ENCODE measurements at places on chromosomes 6 and 20. TPM values are rescaled to one million over a fixed set of nuclear protein-coding genes. Genes with fewer than 3 reads are reported as not detected.

Gene RHAG
- not detected for total RNA-seq

Gene WFDC2
- total RNA-seq: 304 TPM

Gene TXLNB
- total RNA-seq: 0.07 TPM

Gene DLL1
- total RNA-seq: 3.5 TPM

Gene CLPSL1
- not detected for total RNA-seq

Gene FABP7
- 1.9 TPM for total RNA-seq

Gene DDX43
- not detected for total RNA-seq

Gene GLP1R
- total RNA-seq: not detected

Gene RIMS1
- 1.1 TPM for total RNA-seq

Gene CLIC5
- 0.11 TPM for total RNA-seq

GRCh38 chr6:168785720-168786511 lies 344.9 kb downstream of the SMOC2 start:
- H3K36me3 ChIP-seq: no peaks in the 10 kb centered on the region
- no peak overlapping the region for H3K4me3 ChIP-seq
- no peak overlapping the region for H3K27ac ChIP-seq
- DNase-seq: no peak
- H3K27me3 ChIP-seq: no peaks in the 10 kb centered on the region

GRCh38 chr6:116575227-116575626 lies 3.9 kb downstream of the RWDD1 start:
- no peak overlapping the region for H3K4me3 ChIP-seq
- peaks cover 7% of the 10 kb centered on the region for H3K4me1 ChIP-seq
- peaks cover 37% of the 10 kb centered on the region for H3K36me3 ChIP-seq
- H3K27ac ChIP-seq: no peak overlapping the region

GRCh38 chr20:50196248-50196647 lies 5.6 kb downstream of the CEBPB start:
- H3K4me1 ChIP-seq: peaks cover 27% of the 10 kb centered on the region
- no peaks in the 10 kb centered on the region for H3K27me3 ChIP-seq
- no peaks in the 10 kb centered on the region for H3K36me3 ChIP-seq
- no peak overlapping the region for H3K27ac ChIP-seq

- no peaks in the 10 kb centered on the region for H3K4me1 ChIP-seq
- H3K27ac ChIP-seq: no peak overlapping the region
- no peaks in the 10 kb centered on the region for H3K36me3 ChIP-seq
- H3K27me3 ChIP-seq: no peaks in the 10 kb centered on the region
- no peak overlapping the region for H3K4me3 ChIP-seq
- peak; percentile 54 for DNase-seq
These were observed 12.8 kb upstream of the DSTN start for GRCh38 chr20:17556837-17557674.

DNA sequence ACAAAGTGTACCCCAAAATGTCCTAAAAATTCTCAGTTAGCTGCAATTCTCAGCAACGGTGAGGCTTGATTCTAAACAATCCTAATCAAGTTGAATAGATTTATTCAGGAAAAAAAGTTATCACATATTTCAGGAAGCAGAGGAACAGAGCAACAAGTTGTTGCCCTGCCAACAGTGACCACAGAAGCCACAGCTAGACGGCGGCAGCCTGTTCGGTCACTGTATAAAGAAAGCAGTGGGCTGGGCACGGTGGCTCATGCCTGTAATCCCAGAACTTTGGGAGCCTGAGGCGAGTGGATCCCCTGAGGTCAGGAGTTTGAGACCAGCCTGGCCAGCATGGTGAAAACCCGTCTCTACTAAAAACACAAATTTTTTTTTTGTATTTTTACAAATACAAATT lies 171.2 kb upstream of the BMP5 start:
- no peak for DNase-seq
- no peaks in the 10 kb centered on the region for H3K36me3 ChIP-seq
- no peak overlapping the region for H3K4me3 ChIP-seq
- no peak overlapping the region for H3K27ac ChIP-seq
- H3K27me3 ChIP-seq: no peaks in the 10 kb centered on the region

- H3K4me3 ChIP-seq: no peak overlapping the region
- peaks cover 64% of the 10 kb centered on the region for H3K36me3 ChIP-seq
- no peak for DNase-seq
These were observed 157.7 kb downstream of the PREX1 start for GRCh38 chr20:48669946-48670605.

DNA sequence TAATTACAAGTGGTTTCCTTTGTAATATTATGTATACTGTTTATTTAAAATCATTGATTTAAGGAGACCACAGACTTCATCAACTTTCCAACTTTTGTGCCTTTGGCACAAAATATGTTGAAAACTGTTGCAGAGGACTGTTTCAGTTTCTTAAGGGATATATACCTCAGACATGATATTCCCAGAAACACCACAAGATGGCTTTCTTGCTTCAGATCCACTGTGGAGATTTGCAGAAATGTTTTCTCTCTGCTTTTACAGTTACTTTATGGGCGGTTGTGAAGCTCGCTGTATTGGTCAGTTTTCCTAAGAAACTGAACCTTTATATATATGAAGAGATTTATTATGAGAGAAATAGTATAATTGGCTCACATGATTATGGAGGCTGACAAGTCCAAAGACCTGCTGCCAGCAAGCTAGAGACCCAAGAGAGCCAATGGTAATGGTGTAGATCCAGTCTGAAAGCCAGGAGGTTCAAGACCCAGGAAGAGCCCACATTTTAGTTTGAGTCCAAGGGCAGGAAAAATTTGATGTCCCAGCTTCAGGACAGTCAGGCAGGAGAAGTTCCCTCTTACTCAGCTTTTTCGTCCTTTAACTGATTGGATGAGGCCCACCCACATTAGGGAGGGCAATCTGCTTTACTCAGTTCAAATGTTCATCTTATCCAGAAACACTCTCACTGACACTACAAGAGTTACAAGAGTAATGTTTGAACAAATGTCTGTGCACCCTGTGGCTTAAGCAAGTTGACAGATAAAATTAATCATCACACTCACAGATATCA lies 12.8 kb downstream of the ME1 start:
- H3K27me3 ChIP-seq: no peaks in the 10 kb centered on the region
- DNase-seq: peak; percentile 46
- H3K4me3 ChIP-seq: no peak overlapping the region
- no peaks in the 10 kb centered on the region for H3K4me1 ChIP-seq
- H3K27ac ChIP-seq: no peak overlapping the region
- no peaks in the 10 kb centered on the region for H3K36me3 ChIP-seq

GRCh38 chr20:61056627-61057442 lies 195.2 kb upstream of the CDH4 start:
- H3K27ac ChIP-seq: no peak overlapping the region

Measured in endodermal cell (in vitro differentiated cells).